Bronchial epithelial cell (primary cell): ENCODE measurements at places on chromosomes 4 and X.
A peak's percentile ranks its signal among the peaks of the same experiment; 100 is the strongest.

- DNase-seq: peak; percentile 18
These were observed 56.9 kb upstream of the TADA2B start for GRCh38 chr4:6986072-6986780.

- no peak for DNase-seq
These were observed 47.8 kb upstream of the LGI2 start for GRCh38 chr4:25078523-25078922.

DNA sequence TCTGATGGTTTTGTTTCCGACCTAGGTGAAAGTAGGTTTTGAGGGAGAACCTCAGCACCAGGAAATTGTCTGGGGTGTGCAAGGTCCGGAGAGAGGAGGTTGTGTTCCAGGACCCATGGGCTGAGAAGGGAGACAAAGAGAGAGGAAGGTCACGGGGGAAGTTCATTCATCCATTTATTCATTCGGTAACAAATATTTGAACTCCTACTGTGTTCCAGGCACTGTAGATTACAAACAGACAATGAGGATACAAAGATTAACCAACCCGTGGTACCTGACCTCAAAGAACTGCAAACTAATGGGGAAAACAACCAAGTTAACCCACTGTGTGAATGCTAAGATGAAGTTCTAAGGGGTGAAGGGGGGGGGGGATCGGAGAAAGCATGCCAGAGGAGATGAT is 1.8 kb upstream of the GPC3 start:
- no peak for DNase-seq

- DNase-seq: no peak
These were observed 15.0 kb downstream of the NKX3-2 start for GRCh38 chr4:13529128-13529919.

DNA sequence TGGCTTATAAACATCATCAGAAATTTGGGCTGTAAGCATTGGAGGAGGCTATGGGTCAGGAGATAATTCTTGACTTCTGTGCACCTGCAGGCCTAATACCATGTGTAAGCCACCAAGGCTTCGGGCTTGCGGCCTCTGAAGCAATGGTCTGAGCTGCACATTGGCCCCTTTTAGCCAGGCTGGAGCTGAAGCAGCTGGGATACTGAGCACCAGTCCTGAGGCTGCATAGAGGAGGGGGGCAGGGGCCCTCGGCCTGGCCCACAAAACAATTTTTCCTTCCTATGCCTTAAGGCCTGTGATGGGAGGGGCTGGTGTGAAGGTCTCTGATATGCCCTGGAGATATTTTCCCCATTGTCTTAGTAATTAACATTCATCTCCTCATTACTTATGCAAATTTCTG is 373.0 kb upstream of the HTR2C start:
- no peak for DNase-seq

DNA sequence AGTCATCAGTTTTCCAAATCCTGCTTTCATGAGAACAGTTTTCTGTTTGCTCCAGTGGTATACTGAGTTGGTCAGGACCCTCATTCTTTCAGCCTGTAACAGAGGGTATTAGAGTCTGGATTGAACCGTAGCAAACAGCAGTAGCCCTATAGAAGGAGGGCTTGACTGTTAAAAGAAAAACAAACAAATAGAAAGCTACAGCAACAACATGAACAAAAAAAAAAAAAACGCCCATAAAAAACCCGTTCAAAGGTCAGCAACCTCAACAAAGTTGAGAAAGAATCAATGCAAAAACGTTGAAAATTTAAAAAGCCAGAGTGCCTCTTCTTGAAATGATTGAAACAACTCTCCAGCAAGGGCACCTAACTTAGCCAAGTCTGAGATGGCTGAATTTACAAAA is 64.7 kb upstream of the UGT2B10 start:
- no peak for DNase-seq

DNA sequence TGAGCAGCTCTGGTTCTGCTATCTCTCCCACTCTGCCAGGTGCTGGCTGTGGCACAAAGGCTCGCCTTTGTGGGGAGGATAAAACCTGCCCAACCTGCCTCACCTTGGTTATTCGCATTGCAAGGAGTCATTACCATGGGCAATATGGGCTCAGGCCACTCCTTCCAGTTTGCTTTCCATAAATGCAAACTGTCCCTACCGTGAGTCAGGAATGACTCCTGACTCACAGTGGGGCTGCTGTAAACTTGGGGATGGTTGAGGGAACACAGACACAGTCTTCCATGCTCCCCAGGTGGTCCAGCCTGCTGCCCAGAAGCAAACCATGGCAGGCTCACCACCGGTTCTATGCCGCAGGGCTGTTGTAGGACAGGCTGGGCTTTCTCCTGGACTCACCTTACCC is 36.1 kb downstream of the COQ2 start:
- DNase-seq: peak; percentile 79

GRCh38 chr4:1856943-1857699 is 1.2 kb upstream of the LETM1 start:
- no peak for DNase-seq

DNA sequence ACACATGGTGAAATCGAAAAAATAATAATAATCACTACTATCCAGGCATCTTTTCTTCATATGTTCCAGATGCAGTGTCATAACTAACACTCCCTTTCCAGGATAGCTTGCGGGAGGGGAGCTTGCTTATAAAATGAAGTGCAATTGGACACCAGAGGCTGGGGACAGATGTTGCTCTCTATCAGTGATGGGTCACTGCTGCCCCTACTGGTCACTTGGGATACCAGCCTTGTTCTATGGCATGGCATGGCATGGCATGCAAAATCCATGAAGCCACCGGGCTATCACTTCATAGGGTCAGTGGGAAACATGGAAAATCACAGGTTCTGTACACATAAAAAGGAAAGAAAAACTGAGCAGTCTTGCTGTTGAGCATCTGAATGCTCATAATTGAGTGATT is 168.1 kb downstream of the GLRA2 start:
- DNase-seq: peak; percentile 11

- no peak for DNase-seq
These were observed 14.8 kb upstream of the MAEA start for GRCh38 chr4:1274871-1275270.

GRCh38 chr4:83353516-83353915 is 18.9 kb upstream of the HPSE start:
- no peak for DNase-seq

DNA sequence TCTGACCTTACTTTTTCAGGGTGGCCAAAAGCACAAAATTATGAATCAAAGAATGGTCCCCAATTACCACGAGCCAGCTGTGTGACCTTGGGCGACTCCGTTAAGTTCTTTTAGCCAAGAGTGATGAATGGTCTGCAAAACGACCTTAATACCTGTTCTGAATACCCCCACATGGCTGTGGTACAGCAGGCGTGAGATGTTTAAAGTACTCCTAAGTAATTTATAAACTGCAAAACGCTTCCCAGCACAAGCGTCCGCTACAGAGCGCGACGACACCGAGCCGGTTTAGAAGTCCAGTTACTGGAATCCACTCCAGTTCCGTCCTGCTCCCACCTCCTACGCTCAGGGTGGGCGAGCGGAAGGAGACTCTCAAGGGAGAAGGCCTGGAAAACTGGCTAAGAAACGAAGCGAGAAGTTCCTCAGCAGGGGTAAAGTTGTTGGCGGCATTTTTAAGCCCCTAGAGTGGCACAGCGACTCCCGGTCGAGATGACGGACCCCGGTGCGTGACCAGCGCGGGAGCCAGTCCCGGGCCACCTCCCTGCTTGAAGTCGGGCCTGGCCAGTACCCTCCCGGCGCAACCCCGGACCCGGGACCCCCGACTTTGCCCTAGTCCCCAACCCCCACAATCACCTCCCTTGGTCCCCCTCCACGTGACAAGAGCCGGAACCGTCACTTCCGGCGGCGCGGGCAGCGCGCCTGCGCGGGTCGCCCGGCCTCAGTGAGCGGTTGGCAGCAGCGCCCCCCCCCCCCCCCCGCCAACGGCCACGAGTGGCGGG is 659 bp upstream of the BMP2K start:
- DNase-seq: peak; percentile 51

GRCh38 chr4:139599076-139599475 is 43.1 kb upstream of the SETD7 start:
- no peak for DNase-seq

DNA sequence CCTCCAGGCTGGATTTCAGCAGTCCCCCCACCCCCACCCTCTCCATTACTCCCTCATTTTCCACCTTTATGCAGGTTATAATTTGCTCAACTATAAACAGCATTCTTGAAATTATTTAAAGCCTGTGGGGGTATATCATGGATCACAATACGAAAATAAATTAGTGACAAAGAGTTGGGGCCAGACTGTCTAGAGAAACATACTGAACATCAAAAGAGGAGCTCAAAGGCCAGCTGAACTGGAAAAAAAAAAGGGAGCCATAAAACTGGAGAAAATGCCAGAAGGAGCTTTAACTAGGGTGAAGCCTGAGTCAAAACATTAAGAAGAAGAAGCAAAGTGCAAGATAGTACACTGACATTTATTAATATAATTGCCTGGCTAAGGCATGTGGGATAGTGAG is 137.8 kb downstream of the ANTXR2 start:
- no peak for DNase-seq

GRCh38 chr4:113009461-113009860 is 40.0 kb upstream of the ANK2 start:
- no peak for DNase-seq

GRCh38 chrX:129979207-129979920 is 3.1 kb upstream of the BCORL1 start:
- DNase-seq: no peak

DNA sequence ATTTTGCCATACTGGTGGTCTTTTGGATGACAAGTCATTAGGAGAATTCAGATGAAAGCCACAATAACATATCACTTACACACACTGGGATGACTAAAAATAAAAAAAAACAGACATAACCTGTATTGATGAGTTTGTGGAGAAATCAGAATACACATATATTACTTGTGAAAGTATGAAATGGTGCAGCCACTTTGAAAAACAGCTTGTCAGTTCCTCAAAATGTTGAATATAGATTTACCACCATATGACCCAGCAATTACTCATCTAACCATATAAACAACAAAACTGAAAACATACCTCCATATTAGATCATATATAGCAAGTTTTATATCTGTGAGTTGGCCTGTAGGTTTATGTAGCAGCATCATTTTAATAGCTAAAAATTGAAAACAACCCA is 608.7 kb downstream of the TLL1 start:
- DNase-seq: peak; percentile 21

DNA sequence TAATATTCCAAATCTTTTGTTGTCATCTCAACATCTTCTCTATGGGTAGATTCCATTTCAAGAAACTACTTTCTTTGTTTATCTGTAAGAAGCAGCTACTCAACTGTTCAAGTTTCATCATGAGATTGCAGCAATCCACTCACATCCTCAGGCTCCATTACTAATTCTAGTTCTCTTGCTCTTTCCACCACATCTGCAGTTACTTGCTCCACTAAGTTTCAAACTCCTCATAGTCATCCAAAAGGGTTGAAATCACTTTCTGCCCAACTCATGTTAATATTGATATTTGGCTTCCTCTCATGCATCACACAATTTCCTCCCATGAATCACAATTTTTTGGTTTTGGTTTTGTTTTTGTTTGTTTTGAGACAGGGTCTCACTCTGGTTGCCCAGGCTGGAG is 35.7 kb downstream of the ADH5 start:
- no peak for DNase-seq

GRCh38 chr4:76059750-76060149 is 14.8 kb upstream of the ART3 start:
- DNase-seq: peak; percentile 97

DNA sequence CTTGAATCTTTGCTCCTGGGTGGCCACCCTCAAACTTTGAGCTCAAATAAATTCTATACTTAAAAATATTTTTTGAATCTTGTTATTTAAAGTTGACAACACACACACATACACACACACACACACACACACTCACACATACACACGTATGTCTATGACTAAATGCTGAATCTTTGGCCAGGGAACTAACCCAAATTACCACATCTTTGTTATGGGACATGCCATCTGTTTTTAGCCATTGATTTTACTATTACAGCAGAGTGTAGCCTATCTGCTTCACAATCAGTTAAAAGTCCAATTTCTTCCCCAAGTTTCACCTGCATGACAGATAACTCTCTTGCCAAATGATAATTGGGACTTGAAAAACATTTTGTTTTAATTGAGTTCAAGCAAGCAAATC is 45.0 kb upstream of the USP46 start:
- peak; percentile 15 for DNase-seq

- peak; percentile 19 for DNase-seq
These were observed 18.2 kb downstream of the FABP2 start for GRCh38 chr4:119303587-119304305.

DNA sequence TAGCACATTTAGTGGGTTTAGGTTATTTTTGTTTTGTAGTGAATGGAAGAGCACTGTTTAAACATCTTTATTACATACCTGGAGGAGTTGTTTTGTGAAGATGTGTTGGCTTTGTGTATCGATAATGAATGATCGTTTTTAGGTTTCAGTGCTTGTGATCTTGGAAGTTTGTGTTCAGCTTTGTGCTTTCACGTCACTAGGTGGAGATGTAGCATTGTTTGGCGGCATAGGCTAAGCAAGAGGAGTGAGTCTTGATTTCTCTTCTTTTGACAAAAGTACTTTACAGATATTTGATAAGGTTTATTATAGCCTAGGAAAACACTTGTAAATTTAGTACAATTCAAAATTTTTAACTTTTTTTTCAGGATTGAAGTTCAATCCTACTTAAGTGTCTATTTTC is 50.4 kb downstream of the PDK3 start:
- no peak for DNase-seq

DNA sequence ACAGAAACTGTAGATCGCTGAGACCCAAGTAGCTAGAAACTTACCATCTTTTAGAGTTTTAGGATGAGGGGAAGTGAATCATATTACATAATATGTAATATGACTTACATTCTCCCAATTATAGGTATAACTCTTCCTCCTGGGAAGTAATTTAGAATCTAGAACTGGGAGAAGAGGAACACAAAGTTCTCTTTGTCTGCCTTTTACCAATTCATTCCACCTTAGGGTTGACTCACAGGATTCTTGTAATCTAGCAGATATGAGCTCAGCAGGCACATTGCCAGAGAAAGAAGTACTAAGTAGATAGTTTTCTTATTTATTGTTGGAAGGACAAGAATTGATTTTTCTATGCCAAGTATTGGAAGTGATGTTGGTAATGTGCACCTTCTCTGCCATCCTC is 58.0 kb upstream of the CCSER1 start:
- peak; percentile 73 for DNase-seq

GRCh38 chr4:70936200-70936787 is 34.1 kb downstream of the MOB1B start:
- no peak for DNase-seq
